ENCODE measurements at places on chromosomes 4 and X.

GRCh38 chr4:111676533-111676932 is 468.7 kb upstream of the FAM241A start:
- DNase-seq: no peak

DNA sequence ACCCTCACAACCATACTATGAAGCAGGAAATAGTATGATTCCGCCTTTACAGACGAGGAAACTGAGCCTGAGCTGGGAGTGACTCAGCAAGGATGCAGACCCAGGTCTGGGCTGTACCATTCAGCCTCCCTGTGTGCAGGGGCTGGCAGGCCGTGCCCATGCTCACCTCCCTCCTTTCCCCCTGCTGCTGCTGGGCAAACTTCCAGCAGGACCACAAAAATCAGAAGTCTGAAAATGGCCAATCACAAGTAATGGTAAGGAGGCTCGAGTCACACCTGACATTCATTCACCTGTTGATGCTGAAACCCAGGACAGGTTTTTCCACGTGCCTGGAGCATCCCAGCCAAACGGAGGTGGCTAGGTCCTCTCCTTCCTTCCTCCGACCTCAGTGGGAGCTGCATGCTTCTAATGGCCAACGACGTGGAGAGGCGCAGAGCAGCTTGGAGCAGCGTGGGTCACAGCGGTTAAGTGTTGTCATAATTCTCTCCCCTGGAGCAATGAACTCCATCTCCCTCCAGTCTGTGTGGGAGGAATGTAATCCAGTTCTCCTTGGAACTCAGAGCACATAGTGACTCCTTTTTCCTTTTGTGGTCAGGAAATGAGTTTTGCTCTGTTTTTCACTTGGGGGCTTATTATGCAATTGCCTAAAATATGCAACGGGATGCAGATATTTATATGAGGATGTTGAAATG is 371.7 kb downstream of the BCOR start:
- no peak for DNase-seq

GRCh38 chr4:17664755-17665154 is 50.3 kb downstream of the MED28 start:
- DNase-seq: no peak

- DNase-seq: no peak
These were observed 14.3 kb downstream of the SPP1 start for GRCh38 chr4:87989765-87990164.

DNA sequence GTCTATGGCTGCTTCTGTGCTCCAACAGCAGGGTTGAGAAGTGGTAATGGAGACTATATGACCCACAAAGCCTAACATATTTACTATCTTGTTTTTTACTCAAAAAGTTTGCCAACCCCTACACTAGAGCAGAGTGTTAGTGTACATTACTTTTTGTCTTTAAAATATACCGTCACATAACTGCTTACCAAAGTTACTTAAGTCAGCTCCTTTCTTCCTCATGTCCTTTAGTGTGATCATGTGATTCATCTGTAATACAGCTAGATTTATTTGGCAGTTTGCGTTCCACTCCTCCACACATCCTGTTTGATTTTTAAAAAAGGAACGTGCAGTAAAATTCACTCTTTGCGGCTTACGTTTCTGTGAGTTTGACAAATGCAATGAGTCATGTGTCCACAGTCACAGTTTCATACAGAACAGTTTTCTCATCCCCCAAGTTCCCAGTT is 162.4 kb upstream of the GPRIN3 start:
- DNase-seq: no peak

GRCh38 chrX:73916931-73917667 is 354.1 kb downstream of the CHIC1 start:
- DNase-seq: no peak

GRCh38 chr4:101818362-101818761 is 27.8 kb downstream of the BANK1 start:
- DNase-seq: no peak

- DNase-seq: no peak
These were observed 38.5 kb downstream of the LAMTOR3 start for GRCh38 chr4:99855678-99856077.

- no peak for DNase-seq
These were observed 171.0 kb downstream of the RAPGEF2 start for GRCh38 chr4:159273841-159274240.

DNA sequence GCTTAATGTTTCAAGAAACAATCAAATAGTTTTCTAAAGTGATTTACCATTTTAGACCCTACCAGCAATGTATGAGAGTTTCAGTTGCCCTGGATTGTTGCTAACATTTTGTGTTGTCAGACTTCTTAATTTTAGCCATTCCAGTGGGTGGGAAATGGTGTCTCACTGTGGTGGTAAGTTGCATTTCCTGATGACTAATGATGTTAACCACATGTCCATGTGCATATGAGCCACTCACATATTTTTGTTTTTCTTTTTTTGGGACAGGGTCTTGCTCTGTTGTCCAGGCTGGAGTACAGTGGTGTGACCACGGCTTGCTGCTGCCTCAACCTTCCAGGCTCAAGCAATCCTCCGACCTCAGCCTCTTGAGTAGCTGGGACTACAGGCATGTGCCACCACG is 48.3 kb downstream of the MED28 start:
- no peak for DNase-seq

GRCh38 chrX:111100191-111100590 is 4.2 kb downstream of the PAK3 start:
- no peak for DNase-seq

- DNase-seq: no peak
These were observed 41.4 kb downstream of the MAML3 start for GRCh38 chr4:140112576-140112975.

DNA sequence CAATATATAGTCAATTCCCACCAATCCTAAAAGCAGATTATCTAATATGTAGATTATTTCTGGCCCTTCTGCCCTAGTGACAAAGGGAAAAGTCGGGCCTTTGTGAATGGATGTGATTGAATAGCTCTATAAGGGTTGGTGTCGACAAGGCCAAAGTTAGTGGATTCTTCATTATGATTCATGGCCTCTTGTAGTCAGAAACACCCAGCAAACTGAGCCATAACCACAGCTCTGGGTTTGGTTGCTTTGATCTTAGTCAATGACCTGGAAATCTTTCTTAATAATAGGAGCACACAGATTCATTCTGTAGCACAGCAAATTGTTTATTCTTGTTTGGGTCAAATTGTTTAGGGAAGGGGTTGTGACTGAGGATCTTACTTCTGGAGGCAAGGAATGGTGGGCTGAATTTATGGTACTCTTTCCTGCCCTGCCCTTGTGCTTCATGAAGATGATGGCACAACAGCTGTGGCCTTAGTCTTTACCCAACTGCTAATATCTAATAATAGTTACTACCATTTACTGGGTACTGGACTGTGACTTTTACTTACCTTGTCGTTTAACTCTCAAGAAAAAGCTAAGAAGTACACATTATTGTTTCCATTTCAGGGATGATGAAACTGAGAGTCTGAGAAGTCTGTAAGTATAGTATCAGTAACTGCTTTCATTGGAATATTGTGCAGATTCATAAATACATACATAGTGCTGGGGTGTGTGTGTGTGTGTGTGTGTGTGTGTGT is 74.0 kb downstream of the AFF2 start:
- DNase-seq: no peak

DNA sequence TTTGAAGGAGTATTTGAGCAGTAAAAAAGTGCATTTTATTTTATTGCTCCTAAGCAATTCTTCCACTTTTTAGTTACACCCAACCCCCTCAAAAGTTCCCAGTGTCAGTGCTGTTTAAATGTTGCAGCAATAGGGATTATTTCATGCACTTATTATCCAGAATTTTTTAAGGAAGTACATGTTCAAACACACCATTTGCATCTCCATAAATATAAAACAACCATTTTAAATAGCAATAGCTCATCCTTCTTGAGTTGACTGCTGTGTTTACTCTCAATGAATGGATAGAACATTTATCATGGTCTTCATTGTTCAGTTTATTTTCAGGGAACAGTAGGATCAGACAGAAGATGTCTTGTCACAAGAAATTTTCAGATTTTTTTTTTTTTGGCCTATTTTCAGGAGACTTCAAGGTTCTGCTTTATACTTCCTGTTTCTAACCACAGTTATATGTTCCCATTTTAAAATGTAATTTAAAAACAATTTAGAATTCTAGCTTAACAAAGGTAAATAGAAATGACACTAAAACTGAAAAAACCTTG is 171.9 kb downstream of the TMA16 start:
- DNase-seq: no peak

DNA sequence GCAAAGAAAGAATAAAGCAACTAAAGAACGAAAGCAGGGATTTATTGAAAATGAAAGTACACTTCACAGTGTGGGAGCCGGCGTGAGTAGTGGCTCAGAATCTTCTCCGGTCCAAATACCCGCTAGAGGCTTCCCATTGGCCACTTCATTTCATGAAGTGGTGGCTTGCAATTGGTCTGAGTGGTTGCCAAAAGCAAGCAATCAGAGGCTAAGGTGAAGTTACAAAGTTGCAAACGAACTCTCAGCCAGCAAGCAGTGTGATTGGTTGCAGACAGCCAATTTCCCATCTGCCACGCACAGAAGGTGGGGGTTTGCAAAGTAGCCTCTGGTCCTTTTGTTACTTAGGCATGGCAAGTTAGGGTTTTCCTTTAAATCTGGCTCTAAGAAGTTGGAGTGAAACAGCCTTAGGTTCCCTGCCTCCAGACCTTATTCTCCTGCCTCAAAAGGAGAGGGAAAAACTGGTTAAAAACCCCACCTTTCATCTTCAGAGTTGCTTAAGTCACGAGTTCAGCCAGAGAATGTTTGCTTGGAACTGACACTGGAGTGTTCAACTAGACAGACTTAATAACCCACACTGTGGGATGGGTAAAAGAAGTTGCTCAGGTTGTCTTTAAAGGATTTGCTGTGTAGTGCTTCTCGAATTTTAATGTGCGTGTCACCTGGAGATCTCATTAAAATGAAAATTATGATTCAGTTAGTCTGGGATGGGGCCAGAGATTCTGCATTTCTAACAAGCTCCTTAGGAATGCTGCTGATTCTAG is 6.9 kb upstream of the CLOCK start:
- DNase-seq: peak; percentile 86

DNA sequence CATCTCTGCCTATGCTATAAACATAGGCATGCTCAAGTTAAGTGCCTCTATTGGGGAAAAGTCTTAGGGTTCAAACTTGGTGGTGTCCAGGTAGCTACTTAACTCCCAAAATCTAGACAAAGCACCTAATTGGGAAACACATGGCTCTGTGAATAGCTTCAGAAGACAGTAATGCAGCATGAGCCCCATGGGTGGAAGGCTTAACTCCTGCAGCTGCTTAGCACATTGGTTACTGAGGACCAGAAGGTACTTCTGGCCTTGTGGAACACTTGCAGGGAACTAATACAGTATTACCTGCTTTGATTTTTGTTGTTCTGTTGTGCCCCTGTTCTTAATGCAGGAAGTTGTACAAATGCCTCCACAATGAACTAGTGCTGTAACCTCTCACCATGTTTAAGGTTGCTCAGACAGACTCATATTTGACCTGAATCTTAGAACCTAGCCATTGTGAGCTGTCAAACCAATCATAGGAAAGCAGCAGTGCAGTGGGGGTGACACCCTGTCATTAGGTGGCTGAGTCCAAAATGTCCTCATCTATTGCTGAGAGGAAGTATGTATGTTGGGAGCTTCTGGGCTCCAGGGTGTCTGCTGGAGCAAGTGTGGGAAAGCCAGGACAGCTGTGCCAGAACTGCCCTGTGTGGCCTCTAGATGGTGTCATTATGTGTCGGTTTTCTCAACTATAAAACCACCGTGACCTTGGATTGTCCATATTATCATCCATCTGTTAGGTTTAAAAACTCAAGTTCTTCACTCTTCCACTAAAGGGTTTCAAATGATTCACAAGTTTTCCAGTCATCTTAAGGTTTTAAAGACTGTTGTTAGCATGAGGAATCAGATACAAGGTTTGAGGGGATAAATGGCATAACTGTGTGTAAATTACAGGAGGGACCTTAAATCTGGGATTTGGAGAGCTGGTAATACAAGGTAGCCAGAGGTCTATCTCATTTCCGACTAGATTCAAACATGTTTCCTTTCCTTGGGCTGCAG is 69.9 kb upstream of the WDR1 start:
- peak; percentile 22 for DNase-seq

- DNase-seq: no peak
These were observed 3.4 kb downstream of the HEPH start for GRCh38 chrX:66167431-66167830.

DNA sequence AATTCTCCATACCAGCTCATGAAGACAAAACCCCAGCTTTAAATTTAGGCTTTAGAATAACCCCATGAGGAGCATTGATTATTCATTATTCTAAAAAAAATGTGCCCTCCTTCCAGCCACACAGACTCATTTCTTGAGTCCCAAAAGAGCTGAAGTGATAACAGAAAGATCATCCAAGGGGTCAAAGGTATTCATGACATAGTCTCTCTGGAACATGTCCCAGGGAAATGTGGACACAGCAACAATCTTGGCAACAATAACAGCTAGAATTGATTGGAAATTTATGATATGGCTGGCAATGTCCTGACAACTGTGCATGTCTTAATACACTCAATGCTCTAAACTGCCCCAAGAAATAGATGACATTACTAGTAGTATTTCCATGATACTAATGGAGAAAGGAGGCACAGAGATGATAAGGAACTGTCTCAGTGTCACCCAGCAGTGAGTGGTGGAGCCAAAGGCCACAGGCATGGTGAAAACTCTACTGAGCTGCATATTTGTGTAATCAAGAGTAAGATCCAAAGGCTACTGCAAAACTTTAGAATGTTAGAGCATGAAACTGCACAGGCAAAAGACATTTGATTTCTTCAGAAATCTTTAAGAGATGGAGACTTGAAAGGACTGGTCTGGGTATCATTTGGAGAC is 37.3 kb upstream of the XAGE1B start:
- DNase-seq: no peak

DNA sequence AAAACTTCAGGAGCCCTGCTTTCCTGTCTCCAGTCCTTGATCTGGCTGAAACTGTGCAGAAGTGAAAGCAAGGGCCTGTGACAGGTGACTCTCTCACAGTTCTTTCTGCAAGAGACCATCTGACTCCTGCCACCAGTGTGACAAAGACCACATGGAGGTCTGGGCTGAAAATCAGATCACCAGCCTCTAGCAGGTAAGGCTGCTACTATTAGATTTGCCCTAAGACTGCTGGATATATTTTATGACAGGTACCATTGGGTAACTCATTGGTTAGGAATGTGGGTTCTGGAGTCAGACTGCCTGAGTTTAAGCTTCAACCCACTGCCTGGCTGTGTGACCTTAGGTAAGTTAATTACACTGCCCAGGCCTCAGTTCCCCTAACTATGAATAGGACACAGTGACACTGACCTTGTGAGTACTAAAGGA is 163.3 kb upstream of the SLC7A11 start:
- DNase-seq: no peak

DNA sequence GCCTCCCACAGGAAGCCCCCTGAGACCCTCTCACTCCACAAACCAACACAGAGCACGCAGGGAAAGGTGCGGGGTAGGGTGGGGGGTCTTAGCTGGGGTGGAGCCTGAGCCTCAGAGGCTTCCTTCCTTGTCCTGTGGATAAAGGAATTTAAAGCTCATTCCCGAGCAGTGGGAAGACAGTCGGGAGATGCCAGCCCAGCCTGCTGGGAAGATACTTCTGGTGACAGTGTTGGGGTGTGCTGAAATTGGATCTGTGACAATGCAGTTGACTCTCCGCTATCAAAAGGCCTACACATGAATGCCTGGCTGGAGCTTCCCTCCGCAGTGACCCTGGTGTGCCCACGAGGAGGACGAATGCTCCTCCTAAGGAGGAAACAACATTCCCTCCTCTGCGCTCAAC is 45.5 kb downstream of the JAKMIP1 start:
- DNase-seq: no peak
